ENCODE measurements at places on chromosomes 6 and 20. TPM values are rescaled to one million over a fixed set of nuclear protein-coding genes. Genes with fewer than 3 reads are reported as not detected.

DNA sequence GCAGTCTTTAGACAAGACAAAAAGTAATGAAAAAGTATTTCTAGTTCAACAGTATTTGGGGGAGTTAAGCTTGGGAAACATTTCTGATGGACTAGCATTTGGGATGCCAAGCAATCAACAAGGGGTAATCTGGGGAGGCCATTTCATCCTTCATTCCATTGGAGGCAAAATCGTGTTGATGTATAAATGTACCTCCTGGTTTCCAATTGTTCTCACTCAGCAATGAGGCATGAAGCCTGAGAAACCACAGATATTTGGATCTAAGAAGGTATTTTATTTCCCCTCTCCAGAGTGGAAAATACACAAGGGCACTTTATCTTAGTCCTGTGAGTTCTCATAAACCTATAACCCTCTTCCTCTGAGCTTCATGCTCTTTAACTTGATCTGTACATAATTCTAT is 68.2 kb downstream of the TBX18 start:
- no peak for DNase-seq

DNA sequence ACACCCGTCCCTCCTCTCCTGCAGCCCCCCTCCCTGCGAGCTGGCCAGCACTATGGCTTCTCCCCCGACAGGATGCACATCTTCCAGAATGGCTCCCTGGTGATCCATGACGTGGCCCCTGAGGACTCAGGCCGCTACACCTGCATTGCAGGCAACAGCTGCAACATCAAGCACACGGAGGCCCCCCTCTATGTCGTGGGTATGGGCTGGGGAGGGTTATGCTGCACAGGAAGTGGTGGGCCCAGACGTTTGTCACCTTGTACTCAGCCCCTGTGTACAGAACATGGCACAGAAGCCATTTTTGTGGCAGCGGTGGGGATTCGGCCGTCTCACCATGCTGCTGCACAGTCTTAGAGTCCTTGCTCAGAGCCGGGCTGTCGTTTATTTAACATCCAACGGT is 29.0 kb upstream of the SRF start:
- no peak for DNase-seq

- peak; percentile 46 for DNase-seq
Measured at GRCh38 chr20:40741507-40742106, 52.6 kb upstream of the MAFB start.

DNA sequence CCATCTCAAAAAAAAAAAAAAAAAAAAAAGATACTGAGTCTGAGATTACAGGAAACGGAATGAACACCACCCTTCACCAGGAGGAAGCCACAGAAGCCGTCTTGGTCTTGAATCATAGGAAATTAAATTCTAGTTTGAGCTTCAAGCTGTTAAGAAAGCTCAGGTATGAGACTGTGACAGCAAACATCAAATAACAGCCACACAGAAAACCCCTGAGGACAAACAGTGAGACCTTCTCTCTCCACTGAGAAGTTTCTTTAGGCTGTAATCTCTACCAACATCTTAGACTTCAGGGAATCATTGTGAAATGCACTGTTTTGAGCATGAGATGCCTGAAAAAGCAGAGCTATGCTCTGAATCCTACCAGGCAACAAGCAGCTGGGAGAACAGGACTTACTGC is 30.8 kb downstream of the PDE10A start:
- no peak for DNase-seq

DNA sequence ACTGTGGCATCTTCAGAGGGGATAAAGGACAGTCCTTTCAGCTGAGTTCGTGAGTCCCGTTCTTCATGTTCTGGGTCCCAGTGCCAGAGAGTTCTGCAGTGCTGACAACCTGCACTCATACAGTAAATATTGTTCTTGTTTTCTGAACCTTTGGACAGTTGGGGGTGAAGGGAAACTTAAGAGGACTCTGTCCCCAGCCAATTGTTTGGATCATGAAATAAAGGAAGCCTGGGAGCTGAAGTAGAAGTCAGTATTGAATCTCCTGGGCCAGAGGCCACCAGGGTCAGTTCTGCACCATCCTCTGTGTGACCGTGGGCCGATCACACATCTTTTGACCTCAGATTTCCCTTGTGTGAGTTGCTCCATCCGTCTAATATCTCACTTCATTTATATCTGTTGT is 3.2 kb downstream of the SLC2A12 start:
- DNase-seq, result no peak

GRCh38 chr20:20395903-20396568 is 28.1 kb downstream of the INSM1 start:
- DNase-seq, result no peak

DNA sequence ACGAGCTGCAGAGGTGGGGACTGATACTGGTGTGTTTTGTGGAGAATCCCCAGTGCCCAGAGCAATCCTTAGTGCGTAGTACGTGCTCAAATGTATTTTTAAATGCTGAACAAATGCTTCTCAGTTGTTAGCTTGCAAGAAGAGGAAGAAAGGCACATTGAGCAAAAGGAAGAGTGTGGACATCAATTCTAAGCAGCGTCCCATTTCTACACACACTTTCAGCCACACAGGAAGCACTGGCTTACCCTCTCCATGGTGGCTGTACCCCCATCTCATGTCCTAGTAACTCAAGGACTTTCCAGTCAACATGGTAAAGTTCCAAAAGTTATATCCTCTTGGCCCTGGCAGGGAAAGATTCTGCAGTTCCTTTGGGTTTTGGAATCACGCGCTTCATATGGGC is 98.8 kb upstream of the NXT1 start:
- no peak for DNase-seq

- DNase-seq, result no peak
Measured at GRCh38 chr6:56714273-56714672, 71.6 kb upstream of the DST start.

- DNase-seq, result no peak
Measured at GRCh38 chr6:80341330-80341729, 234.9 kb downstream of the BCKDHB start.

- no peak for DNase-seq
Measured at GRCh38 chr6:42618686-42619085, 54.9 kb downstream of the UBR2 start.

DNA sequence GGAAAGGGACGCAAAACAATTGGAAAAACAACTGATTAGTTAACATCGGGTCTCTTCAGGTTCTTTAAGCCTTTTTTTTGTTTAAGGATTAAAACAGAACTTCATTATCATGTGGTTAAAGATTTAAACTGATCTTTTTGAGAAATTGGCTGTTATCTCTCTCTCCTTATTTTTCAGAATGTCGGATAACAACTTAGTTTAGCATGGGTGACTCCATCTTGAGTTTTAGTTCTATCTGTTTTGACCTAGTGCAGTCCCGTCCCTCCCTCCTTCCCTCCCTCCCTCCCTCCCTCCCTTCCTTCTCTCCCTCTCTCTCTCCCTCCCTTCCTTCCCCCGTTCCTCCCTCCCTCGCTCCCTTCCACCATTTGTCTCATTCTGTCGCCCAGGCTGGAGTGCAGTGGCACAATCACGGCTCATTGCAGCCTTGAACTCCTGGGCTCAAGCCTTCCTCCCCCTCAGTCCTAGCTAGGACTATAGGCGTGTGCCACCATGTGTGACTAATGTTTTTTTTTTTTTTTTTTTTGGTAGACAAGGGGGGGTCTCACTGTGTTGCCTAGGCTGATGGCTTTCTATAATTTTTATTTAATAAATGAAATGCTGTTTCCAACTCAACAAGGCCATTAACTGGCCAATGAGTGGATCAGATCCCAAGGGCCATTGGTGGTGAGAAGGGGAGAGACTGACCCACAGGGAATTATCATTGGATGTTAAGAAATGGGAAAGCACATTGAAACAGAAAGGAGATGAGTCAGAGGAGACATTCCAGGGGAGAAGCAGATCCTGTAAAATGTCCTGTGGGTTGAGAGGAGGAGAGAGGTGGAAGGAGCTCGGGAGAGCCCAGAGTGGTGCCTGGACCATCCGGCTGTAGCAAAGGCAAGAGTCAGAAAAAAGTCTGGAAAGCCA is 13.6 kb downstream of the BAK1 start:
- DNase-seq, result peak; percentile 87

- no peak for DNase-seq
Measured at GRCh38 chr6:9315966-9316650, 880.8 kb upstream of the SLC35B3 start.

DNA sequence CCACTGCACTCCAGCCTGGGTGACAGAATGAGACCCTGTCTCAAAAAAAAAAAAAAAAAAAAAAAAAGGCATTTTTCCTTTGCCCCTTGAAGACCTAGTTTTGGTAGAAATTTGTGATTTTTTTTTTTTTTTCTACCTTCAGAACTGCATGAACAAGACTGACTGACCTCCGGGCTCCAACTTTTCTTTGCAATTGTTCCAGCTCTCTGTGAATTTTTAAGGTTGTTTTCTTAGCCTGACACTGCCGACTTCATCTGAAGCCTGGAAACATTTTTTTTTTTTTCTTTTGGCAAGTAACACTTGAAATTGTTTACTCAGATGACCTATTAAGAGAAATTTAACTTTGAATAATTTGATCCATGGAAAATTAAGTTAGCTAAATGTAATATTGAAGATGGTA is 73.0 kb downstream of the SLC24A3 start:
- DNase-seq, result no peak

DNA sequence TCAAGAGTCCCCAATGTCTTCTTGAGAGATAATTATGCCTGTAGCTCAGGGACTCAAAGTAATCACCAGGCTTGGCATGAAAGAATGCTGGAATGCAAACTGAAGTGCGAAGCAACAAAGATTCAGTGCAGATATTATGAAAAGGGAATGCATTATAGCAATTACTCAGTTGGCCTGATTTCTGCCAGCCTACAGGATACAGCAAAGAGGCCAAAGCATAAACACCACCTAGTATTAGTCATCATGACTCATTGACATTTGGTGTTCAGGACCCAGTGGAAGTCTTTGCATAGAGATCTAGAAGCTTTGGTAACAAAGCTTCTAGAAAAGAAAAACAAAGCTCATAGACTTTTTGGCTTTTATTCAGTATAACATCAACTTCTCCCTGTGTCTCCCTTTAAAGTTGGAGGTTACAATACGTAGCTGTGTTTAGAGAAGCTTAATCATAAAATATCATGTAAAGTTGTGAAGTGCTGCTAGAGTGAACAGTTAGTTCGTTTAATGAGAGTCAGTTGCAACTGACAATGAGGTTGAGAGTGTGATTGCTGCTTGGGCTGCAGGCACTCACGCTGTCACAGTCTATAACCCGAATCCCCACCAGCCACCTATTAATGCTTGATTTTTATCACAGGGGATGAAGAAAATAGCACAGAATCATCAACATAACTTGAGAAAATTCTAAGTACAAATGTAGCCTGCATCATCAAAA is 932.7 kb downstream of the TFAP2A start:
- no peak for DNase-seq

GRCh38 chr6:18264923-18265377 is 620 bp upstream of the DEK start:
- DNase-seq, result no peak

GRCh38 chr6:52584203-52584602 is 7.3 kb upstream of the TRAM2 start:
- no peak for DNase-seq

DNA sequence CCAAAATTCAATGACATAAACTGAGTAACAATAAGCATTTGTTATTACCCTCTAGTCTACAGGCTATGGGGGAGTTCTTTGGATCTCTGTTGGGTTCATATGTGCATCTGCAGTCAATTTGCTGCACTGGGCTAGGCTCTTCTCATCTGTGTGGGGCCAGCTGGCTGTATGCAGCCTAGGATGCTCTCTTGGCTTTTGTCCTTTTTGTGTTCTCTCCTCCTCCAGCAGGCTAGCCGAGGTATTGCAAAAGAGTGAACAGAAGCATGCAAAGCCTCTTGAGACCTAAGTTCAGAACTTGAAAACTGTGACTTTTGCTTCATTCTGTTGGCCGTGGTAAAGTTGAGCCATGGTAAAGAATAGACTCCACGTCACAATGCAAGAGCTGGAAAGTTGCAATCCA is 62.8 kb upstream of the FOXO3 start:
- DNase-seq, result peak; percentile 27

DNA sequence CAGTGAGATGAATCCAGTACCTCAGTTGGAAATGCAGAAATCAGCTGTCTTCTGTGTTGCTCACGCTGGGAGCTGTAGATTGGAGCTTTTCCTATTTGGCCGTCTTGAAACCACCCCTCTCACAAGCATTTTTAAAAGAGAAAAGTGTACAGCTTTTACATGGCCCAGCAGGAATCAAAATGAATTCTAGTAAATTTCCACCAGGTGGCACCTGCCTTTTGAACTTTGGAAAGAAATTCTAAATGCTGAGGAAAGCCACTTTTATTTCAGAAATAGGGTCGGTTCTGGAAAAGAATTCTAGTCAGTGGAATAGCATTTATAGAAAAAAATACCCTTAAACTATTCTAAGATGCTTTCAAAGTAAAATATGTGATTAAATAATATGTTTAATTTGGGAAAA is 647.8 kb downstream of the CD109 start:
- DNase-seq, result no peak

GRCh38 chr20:7505152-7505834 is 435.0 kb downstream of the HAO1 start:
- no peak for DNase-seq

DNA sequence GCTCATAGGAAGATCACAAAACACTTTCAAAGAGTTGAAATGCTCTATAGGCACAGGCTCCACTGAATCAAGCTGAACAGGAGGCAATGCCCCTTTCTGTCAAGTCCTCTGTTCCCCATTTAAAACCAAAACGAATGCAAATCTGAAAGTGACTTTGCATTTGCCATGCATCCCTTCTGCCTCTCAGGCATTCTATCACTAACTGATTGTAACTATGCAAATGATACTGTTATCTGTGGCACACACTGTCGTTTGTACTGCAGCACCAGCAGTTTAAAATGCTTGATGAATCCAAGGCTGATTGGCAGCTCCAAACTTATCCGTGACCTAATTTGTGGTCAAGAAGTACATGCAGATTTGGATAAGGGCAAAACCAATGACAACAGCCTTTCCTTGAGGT is 1067.5 kb upstream of the MAP3K7 start:
- DNase-seq, result no peak

DNA sequence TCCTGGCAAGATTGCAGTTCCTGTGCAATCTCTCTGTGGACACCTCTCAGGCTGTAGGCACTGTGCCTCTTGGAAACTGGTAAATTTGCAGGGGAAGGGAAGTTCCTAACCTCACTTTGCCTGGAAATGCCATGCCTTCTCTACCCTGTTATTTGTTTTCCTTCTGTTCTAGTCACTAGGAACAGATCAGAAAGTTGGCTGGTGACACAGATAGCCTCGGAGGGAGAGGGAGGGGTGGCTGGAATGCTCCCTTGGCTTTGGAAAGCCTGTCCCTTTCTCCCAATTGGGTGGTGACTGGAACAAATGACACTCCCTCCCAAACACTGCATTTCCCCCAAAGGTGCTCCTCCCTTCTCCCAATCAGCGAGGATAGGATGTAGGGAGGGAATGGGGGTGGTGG is 131.5 kb upstream of the F13A1 start:
- DNase-seq, result no peak

- DNase-seq, result no peak
Measured at GRCh38 chr6:151068761-151069312, 170.9 kb upstream of the AKAP12 start.

Gene SYCP2
- 0.62 TPM for polyA plus RNA-seq

Gene DYNLT2
- polyA plus RNA-seq, result 3.8 TPM

Gene KCNK16
- polyA plus RNA-seq, result not detected

Gene TSBP1
- not detected for polyA plus RNA-seq

Gene ZNF337
- 11.6 TPM for polyA plus RNA-seq

Gene ZNF318
- polyA plus RNA-seq, result 13.8 TPM

Measured in adrenal gland (tissue), 19 donors.